ENCODE measurements at places on chromosomes 6 and 20. TPM values are rescaled to one million over a fixed set of nuclear protein-coding genes. Genes with fewer than 3 reads are reported as not detected.

Gene PKIB
- 2.1 TPM for total RNA-seq

Gene NQO2
- total RNA-seq: 14.5 TPM

Gene CLVS2
- total RNA-seq: under 0.01 TPM

Gene LAMA4
- total RNA-seq: 0.42 TPM

Gene CCN2
- total RNA-seq: under 0.01 TPM

Gene RBM24
- 0.21 TPM for total RNA-seq

Gene KIF25
- not detected for total RNA-seq

Gene SLC2A10
- total RNA-seq: under 0.01 TPM

Gene CCR6
- 14.8 TPM for total RNA-seq

Gene DAAM2
- under 0.01 TPM for total RNA-seq

Gene GRIK2
- total RNA-seq: not detected

Gene MAPK13
- total RNA-seq: 16.9 TPM

Gene MATN4
- total RNA-seq: not detected

Gene PDE10A
- 0.10 TPM for total RNA-seq

Gene PRICKLE4
- total RNA-seq: 0.31 TPM

Gene DDO
- 0.52 TPM for total RNA-seq

Gene FAM209A
- total RNA-seq: 3.7 TPM

Gene CD24
- total RNA-seq: 2.4 TPM

Gene GSTA2
- not detected for total RNA-seq

Gene PCNA
- total RNA-seq: 18.7 TPM

Gene RIMS1
- under 0.01 TPM for total RNA-seq

Gene CRISP2
- total RNA-seq: not detected

Gene ADGRG6
- 1.8 TPM for total RNA-seq

Gene OVOL2
- not detected for total RNA-seq

Gene ULBP1
- 0.10 TPM for total RNA-seq

Gene OR2H2
- total RNA-seq: under 0.01 TPM

Gene SIRPD
- 0.42 TPM for total RNA-seq

Measured in mononuclear cell (primary cell).